Choroid plexus epithelial cell (primary cell): ENCODE measurements at places on chromosomes 3 and 15.

GRCh38 chr3:152292366-152292765 is 23.6 kb downstream of the MBNL1 start:
- DNase-seq: no peak

DNA sequence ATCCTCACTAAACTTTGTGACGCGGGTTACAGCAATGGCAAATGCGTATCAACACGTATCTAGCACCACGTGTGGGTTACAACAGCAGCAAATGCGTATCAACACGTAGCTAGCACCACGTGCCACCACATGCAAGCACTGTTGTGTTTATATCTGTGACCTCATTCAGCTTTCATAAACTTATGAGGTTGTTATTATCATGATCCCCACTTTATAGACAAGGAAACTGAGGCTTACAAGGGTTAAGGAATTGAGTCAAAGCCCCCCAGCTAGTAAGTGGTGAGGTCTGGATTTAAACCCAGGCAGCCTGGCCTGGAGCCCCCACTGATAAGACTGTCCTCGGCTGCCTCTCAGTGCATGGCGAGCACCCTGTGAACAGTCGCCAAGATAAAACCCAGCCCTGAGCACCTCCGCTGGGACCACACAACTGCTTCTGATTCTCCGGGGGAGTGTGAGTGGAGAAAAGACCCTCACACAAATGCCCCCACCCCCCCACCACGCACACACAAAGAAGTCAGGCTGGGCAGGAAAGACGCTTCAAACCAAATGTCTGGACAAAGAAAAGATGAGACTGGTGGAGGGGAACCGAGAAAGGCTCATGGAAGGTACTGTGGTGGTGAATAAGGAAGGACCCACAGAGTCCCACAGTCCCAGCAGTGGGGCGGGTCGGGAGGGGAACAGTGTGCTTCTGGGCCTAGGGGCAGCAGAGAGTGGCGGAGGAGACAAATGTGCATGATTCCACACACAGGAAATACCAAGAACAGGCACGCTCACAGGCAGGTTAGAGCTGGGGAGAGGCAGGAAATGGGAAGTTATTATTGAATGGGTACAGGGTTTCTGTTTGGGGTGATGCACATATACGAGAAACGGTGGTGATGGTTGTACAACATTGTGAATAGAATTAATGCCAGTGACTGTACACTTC is 173.4 kb downstream of the XXYLT1 start:
- DNase-seq: no peak

DNA sequence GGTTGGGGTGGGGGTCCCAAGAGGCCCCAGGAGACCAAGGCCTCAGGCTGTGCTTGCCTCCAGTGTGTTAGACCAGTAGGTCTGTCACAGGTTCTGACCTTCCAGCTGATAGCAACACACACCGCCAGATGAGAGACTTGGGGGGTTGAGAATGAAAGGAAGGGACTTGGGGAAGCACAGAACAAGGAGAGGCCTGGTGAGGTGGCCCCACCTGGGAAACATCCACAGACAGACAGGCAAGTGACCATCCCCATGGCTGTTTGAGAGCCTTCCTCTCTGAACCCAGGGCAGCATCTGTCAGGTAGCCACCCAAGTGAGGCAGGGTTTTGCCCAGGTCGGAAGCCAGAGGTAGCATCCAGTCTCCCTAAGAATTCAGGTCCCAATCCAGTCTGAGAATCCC is 35.0 kb upstream of the VPS8 start:
- no peak for DNase-seq

DNA sequence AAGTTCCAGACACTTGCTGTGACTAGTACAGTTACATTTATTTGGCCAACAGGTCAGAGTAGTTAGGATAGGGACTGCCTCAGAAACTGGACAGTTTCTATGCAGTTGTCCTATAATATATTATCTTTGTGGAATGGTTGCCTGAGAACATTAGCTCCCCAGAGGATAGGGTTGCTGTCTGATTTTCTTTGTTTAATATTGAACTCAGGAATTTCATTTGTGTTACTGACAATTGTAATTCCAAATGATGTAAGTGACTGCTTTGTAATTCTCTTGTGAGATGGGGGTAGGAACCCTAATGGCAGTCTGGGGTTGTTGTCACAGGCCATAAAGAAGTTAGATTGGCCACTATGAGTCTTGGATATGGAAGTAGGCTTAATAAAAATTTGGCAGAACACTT is 2.2 kb downstream of the NXPE3 start:
- DNase-seq: no peak

DNA sequence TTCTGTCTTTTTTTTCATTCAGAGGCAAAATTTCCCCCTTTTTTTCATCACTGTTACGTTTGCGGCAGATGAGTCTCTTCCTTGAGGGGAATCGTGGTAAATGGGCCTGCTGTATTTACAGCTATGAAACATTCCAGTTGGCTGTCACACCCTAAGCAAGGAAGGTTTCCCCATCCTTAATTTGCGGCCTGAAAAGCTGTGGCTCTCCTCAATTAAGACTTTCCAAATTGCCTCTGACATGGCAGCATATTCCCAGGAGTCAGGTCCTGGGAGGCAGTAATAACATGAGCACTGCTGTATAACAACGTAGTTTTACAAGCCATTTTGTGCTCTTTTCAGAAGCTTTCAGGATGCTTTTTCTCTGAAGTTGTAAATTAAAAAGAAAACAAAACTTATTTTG is 420.9 kb downstream of the LPP start:
- DNase-seq: no peak

DNA sequence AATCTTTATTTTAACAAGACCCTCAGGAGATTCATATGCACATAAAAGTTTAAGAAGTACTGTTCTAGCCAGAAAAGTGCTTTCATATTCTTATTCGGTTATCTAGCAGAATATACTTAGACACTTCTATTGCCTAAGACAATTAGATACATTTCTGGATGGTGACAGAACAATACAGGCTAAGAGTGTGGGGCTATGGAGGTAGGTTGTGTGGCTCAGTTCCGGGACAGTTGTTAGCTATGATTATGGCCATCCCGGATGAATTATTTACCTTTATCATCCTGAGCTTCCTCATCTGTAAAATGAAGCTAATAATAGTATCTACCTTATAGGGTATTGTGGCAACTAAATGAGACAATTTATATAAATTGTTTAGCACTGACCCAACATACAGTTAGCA is 6.6 kb downstream of the FAM98B start:
- DNase-seq: no peak

- DNase-seq: no peak
These were observed 389.2 kb upstream of the KCNMB2 start for GRCh38 chr3:178147001-178147400.

DNA sequence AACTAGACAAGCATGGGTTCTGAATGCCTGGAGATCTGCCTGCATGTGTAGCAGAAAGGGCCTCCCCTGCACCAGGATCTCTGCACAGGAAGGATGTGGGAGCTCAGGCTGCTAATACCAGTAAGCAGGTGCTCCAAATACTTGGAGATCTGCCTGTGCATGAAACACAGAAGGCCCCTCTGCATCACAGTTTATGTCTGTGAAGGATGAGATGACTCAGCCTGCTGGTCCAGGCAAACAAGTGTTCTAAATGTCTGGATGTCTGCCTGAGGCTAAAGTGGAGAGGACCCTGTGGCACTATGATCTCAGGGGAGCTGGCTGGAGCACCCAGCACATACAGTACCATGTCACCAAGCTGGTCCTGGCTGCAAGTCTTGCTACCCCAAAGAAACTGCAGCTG is 678.8 kb downstream of the MCTP2 start:
- DNase-seq: peak; percentile 2

DNA sequence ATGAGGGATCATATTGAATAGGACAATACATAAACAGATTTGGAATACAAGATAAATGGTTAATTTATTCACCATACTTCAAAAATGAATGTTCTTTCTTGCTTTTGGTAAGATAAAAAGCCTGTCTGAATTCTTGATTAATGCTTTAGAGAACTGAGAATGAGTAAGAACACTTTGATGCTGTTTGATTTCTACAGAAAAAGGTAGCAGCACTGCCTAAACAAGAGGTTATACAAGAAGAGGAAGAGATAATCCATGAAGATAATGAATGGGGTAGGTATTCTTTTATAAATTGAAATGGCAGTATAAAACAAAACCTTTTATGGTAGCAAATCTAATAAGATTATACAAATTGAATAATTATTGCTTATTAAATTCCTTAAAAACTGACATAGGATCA is 15.3 kb downstream of the UBA5 start:
- DNase-seq: no peak
